ENCODE measurements at places on chromosomes 7 and 10.
A peak's percentile ranks its signal among the peaks of the same experiment; 100 is the strongest.

DNA sequence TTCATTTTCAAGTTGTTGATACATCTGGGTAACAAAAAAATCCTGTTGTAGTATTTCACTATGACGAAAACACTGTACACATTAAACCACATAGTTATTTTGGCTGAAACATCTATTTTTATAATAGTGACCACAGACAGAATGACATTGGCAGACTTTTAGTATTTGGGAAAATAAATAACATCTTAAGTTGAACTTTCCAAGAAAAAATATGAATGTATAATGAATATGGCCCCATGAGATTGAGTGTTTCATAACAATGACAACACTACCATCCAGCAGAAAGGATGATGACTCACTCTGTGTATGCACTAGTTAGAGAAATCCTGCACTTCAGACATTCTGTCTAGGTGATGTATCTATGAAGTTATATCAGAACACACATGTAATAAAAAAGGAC is 118.1 kb downstream of the SEMA3D start:
- no peaks in the 10 kb centered on the region for H3K36me3 ChIP-seq
- no peak overlapping the region for H3K4me3 ChIP-seq
- no peaks in the 10 kb centered on the region for H3K27me3 ChIP-seq
- no peak for DNase-seq
- H3K4me1 ChIP-seq, result peaks cover 9% of the 10 kb centered on the region

DNA sequence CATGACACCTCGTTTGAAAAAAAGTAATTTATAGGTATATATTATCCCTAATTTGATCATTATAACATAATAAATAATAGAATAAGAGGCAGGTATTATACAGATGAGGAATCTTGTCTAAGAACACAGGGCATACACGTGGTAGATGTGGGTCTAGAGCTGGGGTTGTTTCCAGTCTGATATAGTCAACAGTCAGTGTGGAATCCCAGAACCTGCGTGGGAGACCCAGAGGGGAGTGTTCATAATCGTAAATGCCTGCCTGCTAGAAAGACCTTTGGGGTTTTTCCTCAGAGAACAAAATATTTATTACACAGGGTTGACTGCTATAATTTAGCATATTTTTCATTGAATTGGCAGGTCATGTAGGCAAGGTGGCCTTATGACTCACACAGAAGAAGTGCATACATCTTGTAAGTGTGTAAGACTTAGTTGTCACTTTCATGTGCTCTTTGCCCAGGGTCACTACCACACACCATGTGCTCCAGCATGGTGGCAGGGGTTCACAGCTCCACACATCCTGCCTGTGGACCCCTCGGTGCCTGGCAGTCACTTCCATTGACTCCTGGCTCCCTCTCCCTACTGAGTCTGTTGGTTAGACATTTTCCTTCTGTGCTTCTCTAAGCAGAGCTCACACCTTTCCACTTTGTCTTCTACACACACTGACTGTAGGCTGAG is 94.9 kb upstream of the IKZF1 start:
- no peaks in the 10 kb centered on the region for H3K36me3 ChIP-seq
- H3K4me3 ChIP-seq, result no peak overlapping the region
- H3K27ac ChIP-seq, result no peak overlapping the region
- no peaks in the 10 kb centered on the region for H3K27me3 ChIP-seq

- H3K4me3 ChIP-seq, result no peak overlapping the region
- no peak overlapping the region for H3K27ac ChIP-seq
- DNase-seq, result no peak
- peaks cover 47% of the 10 kb centered on the region for H3K36me3 ChIP-seq
- H3K4me1 ChIP-seq, result no peaks in the 10 kb centered on the region
- no peaks in the 10 kb centered on the region for H3K27me3 ChIP-seq
These were observed 60.5 kb downstream of the GTF2IRD1 start for GRCh38 chr7:74514131-74514591.

GRCh38 chr7:134730411-134730829 is 49.0 kb upstream of the CALD1 start:
- H3K4me3 ChIP-seq, result no peak overlapping the region
- H3K27me3 ChIP-seq, result no peaks in the 10 kb centered on the region
- peak overlapping the region; percentile 63 for H3K27ac ChIP-seq
- peaks cover 59% of the 10 kb centered on the region for H3K4me1 ChIP-seq
- peak; percentile 44 for DNase-seq

DNA sequence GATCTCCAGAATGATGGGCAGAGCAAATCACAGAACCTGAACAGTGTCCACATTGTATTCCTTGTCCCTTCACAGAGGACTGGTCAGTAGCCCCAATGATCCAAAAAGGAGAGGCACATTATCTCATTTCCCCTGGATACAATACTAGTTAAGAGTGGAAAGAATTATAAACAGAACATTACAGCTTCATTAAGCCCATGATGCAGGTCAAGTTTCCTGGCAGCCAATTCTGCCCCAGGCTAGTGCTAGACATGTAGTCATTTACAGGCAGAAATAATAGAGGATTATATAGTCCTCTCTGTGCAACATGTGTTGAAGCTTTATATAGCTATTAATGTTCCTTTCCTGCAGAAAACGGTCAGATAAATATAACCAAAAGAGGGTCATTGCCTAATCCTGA is 124.3 kb upstream of the WNT16 start:
- no peaks in the 10 kb centered on the region for H3K27me3 ChIP-seq
- no peaks in the 10 kb centered on the region for H3K36me3 ChIP-seq
- no peak overlapping the region for H3K27ac ChIP-seq
- H3K4me1 ChIP-seq, result no peaks in the 10 kb centered on the region
- DNase-seq, result no peak
- no peak overlapping the region for H3K4me3 ChIP-seq

GRCh38 chr10:118958984-118959925 is 70.3 kb upstream of the NANOS1 start:
- no peaks in the 10 kb centered on the region for H3K27me3 ChIP-seq
- no peak overlapping the region for H3K4me3 ChIP-seq
- H3K4me1 ChIP-seq, result no peaks in the 10 kb centered on the region
- no peaks in the 10 kb centered on the region for H3K36me3 ChIP-seq

GRCh38 chr7:67692425-67692824 is 695.8 kb downstream of the TYW1 start:
- DNase-seq, result no peak
- no peaks in the 10 kb centered on the region for H3K36me3 ChIP-seq
- H3K4me3 ChIP-seq, result no peak overlapping the region
- no peak overlapping the region for H3K27ac ChIP-seq

- H3K27ac ChIP-seq, result no peak overlapping the region
- no peaks in the 10 kb centered on the region for H3K36me3 ChIP-seq
- DNase-seq, result no peak
- no peaks in the 10 kb centered on the region for H3K4me1 ChIP-seq
- no peaks in the 10 kb centered on the region for H3K27me3 ChIP-seq
These were observed 152.2 kb downstream of the TMEM178B start for GRCh38 chr7:141225916-141226618.

GRCh38 chr10:43348511-43349312 is 22.7 kb upstream of the FXYD4 start:
- H3K4me1 ChIP-seq, result no peaks in the 10 kb centered on the region
- H3K4me3 ChIP-seq, result no peak overlapping the region
- peak; percentile 58 for DNase-seq
- H3K27ac ChIP-seq, result no peak overlapping the region
- H3K27me3 ChIP-seq, result 0 out of 2 replicates have a peak, but pooled peaks cover 5% of the 10 kb centered on the region

- H3K4me1 ChIP-seq, result no peaks in the 10 kb centered on the region
- H3K27me3 ChIP-seq, result no peaks in the 10 kb centered on the region
- no peak overlapping the region for H3K4me3 ChIP-seq
- DNase-seq, result no peak
These were observed 142.7 kb downstream of the KMT2E start for GRCh38 chr7:105156731-105157130.

GRCh38 chr7:86768967-86769760 is 125.5 kb downstream of the GRM3 start:
- no peaks in the 10 kb centered on the region for H3K36me3 ChIP-seq
- no peak overlapping the region for H3K4me3 ChIP-seq
- no peak overlapping the region for H3K27ac ChIP-seq
- DNase-seq, result no peak
- no peaks in the 10 kb centered on the region for H3K4me1 ChIP-seq

DNA sequence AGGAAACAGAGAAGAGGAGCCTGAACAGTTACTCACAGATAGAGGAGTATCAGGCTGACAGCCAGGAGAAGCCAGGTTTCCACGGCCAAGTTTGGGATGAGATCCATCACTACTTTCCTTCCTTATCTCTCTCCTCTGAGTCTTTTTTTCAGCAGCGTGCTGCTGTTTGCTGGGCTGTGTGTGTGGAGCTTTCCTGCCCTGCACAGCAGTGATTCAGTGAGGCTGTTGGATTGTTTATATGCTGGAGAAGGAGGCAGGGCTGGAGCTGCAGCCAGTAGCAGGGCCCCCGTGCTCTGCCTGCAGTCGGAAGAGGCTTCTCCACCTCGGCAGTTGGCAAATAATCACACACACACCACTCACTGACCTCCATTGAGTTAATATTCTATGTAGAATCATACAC is at the start of gene CYP3A7:
CYP3A7 (minus strand) TSS at position 210 of the 400 bp plus-strand sequence; CDS start at position 107, 103 bp downstream.
- no peak within 1 kb of the TSS for H3K4me3 ChIP-seq
- H3K36me3 ChIP-seq, result no peaks in the 10 kb centered on the region
- no peaks in the 10 kb centered on the region for H3K4me1 ChIP-seq
- H3K27me3 ChIP-seq, result no peaks in the 10 kb centered on the region

DNA sequence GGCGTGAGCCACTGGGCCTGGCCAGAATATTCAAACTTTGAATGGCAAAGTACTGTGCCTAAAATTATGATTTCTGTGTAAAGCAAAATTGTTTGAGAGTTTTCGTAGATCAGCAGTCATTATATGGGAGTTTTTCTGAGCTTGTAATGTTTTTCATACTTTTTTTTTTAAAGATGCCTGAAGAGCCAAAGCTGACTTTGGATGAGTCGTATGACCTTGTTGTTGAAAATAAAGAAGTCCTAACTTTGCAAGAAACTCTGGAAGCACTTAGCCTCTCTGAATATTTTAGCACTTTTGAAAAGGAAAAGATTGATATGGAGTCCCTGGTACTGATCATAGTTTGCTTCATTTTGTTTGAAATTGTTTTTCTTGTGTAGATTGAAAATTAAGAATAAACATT is 26.7 kb downstream of the SEC23IP start:
- DNase-seq, result no peak
- no peak overlapping the region for H3K27ac ChIP-seq
- H3K4me1 ChIP-seq, result no peaks in the 10 kb centered on the region
- peaks cover 78% of the 10 kb centered on the region for H3K36me3 ChIP-seq

- 0 out of 2 replicates have a peak, but pooled peaks cover 3% of the 10 kb centered on the region for H3K27me3 ChIP-seq
- H3K4me1 ChIP-seq, result no peaks in the 10 kb centered on the region
- DNase-seq, result no peak
- no peak overlapping the region for H3K4me3 ChIP-seq
These were observed 160.2 kb downstream of the CREB5 start for GRCh38 chr7:28572321-28573058.

DNA sequence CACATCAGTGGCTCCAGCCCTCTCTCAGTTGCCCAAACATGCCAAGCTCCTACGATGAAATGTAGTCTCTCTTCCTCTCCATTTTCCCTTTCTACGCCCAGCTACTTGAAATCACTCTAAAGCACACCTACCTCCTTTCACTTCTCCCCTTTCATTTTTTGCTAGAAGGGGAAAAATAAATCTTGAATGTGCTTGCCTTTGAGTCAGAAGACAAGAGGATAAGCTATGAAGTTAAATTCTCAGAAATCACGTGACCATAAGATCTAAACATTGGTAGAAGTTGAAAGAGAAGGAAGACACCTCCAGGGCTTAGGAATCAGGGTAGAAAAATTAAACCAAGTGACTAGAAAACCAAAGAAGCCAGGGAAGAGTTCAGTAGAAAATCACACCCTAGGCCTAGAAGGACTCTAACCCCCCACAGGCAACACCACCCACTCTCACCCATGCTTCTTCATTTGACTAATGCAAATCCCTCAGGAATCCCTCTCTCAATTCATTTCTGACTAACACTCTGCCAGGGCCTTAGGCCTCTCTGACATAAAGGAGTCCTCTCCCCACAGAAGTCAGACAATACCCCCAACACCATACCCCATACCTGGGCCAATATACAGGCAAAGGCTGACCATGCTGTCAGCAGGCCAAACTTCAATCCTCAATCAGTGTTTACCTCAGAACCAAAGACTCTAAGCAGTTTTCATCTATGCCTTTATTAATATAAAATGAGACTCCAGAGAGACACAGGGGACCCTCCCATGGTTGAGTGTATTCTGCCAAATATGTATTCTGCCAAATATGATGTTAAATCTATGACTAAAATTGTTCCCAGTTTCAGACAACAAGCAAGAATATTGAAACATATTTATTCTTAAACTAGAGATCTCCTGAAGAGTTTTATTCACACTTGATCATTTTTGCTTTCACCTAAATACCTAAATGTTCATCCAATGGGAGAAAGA is 84.8 kb downstream of the ELMO1 start:
- no peak overlapping the region for H3K4me3 ChIP-seq
- H3K36me3 ChIP-seq, result no peaks in the 10 kb centered on the region
- H3K27ac ChIP-seq, result no peak overlapping the region
- H3K4me1 ChIP-seq, result no peaks in the 10 kb centered on the region
- no peaks in the 10 kb centered on the region for H3K27me3 ChIP-seq
- no peak for DNase-seq
